ENCODE measurements at places on chromosomes 4 and X.
A peak's percentile ranks its signal among the peaks of the same experiment; 100 is the strongest.

GRCh38 chr4:139986689-139987501 lies 167.1 kb downstream of the MAML3 start:
- DNase-seq, result no peak

DNA sequence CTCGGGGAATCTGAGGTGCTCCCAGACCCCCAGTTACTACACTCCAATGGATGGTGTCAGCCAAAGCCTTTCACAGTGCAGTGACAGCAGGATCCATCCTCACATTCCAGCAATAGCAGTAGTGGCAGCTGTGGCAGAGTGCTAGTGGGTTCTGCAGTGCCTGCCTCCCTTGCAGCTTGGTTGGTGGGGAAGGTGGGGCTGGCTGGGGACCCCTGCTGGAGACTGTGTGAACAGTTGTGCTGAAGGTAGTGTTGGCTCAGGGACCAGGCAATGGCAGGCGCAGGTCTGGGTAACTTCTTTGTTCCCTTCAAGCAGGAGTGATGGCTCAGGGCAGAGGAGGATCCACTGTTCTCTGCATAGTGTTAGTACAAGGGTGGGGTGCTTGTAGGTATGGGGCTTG lies 343.7 kb upstream of the TRAM1L1 start:
- DNase-seq, result no peak

GRCh38 chr4:184856277-184856609 lies 30.5 kb upstream of the ACSL1 start:
- DNase-seq, result no peak

- DNase-seq, result no peak
Observed at GRCh38 chrX:31319586-31319985, 247.7 kb upstream of the FTHL17 start.

- DNase-seq, result no peak
Observed at GRCh38 chr4:45121426-45121975, 395.1 kb upstream of the GNPDA2 start.

DNA sequence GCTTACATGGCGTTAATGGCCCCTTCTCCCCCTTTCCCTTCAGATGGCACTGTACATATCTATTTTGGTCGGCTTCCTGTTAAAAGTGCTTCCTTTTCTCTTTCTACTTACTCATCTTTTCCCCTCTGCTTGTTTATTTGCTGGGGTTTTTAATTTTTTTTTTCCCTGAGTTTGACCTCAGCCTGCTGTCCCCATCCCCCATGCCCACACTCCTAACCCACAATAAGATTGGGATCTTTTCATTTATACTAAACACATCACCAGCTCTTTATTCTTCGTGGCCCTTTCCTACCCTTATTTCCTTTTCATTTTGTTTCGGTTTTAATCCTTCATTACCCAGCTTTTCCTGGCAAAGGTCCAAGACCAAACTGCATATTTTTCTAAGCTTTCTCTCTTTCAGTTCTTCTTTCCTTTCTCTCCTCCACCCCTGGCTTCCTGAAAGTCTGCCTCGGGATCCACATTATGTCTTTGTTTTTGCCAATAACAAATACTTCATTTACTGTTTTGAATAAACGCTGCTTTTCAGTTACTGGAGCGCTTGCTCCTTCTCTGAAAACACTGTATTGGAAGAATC lies 152.0 kb upstream of the USP9X start:
- DNase-seq, result peak; percentile 21

GRCh38 chr4:102642631-102643298 lies 118.0 kb downstream of the MANBA start:
- DNase-seq, result no peak

GRCh38 chr4:47798165-47798564 lies 39.7 kb downstream of the CORIN start:
- DNase-seq, result no peak

DNA sequence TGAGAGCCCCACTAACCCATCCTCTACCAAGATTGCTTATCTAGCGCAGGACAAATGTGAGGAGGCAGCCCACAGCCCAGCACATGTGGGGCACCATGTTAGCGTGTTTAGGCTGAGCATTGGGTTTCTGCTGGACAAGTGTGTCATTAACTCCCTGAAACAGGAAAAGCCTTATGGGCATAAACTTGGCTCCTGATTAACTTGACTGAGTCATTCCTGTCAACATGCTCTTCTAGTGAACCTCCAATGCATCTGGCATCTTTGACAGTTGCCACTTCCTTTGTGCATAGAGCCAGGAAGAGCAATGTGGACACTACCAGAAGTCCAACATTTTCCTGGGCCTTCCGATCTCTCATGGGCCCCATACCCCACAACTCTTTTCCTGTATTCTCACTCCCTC lies 2.5 kb downstream of the SPIN2A start:
- no peak for DNase-seq

DNA sequence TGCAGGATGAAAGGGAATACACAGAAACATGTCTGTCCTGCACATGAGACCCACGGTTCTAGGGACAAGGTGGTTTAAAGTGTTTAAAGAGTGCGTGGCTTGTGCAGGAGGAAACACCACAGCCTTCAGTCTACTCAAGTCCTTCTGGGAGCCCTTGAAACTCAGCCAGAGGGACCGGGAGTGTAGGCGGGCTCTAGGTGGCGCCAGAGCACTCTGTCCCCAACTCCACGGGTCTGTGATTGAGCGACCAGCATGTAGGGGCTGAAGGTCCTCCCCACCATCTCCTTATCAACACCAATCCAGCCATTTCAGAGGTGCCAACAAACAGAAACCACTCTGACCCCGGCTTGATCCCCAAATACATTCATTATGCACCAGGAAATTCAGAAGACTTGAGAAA lies 82.0 kb upstream of the CLDN34 start:
- peak; percentile 48 for DNase-seq

- no peak for DNase-seq
Observed at GRCh38 chrX:40043895-40044294, 53.9 kb downstream of the BCOR start.

GRCh38 chr4:169438057-169438480 lies 167.3 kb upstream of the SH3RF1 start:
- no peak for DNase-seq

- DNase-seq, result no peak
Observed at GRCh38 chr4:142036795-142037583, 400.6 kb downstream of the IL15 start.

DNA sequence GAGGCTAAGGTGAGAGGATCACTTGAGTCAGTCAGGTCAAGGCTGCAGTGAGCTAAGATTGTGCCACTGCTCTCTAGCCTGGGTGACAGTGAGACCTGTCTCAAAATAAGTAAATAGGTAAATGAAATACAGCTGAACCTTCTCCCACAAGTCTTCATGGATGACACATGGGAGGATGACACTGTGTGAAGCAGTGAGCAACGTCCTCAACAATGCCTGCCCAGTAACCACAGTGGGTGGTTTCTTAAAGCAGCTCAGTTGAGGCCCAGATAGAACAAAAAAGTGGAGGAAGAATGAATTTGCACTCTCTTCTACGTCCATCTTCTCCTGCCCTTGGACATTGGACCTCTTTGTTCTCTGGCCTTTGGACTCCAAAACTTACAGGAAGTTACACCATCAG lies 52.7 kb downstream of the MSX1 start:
- DNase-seq, result no peak

DNA sequence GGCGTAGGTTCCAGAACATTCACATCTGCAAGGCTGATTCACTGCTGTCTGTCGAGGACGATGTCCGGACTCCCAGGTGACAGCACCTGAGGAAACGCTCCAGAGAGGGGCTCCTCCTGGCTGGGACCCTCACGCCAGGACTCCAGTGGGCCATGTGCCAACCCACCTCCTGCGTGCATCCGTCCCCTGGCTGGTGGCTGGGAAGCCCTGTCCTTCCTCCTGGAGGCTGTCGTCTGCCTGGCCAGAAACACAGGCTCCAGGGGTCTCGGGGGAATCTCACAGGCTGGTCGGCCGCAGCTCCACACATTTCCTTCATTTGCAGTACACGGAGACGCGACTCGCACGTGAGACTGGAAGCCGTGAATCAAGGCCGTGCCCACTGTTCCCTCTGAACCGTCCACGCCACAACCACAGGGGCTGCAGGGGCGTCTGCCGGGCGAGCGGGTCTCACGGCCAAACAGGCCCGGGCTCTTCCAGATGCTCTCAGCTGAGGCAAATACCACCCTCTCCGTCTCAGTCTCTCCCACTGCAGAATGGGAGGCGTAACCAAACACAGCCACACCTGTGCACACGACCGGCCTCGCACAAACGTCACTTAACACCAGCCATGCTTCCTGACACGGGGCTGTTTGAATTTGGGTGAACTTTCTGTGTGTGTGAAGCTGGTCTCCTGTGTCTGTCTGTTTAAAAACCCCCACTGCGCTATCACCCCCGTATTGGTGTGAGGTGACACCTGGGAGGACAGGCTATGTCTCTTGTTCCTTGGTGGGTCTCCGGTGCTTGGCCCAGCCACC lies 38.7 kb upstream of the MXD4 start:
- no peak for DNase-seq

GRCh38 chr4:40550948-40551462 lies 78.7 kb downstream of the RBM47 start:
- no peak for DNase-seq

DNA sequence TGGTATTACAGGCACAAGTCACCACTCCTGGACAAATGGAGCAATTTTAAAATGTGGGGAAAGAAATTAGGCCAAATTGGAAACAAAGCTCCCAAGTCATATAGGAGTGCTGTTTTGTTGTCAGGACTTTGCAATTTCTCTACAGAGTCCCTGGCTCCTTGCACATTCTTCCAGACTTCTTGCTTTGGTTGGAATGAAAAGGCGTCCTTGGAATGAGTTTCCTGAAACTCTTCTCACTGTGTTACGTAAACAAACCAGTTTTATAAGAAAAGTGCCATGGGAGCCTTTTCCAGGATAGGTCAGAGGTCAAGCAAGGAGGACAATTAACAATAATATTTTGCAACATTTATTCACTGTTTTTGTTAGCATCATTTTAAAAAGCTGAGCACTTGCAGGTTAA lies 32.4 kb upstream of the KIT start:
- no peak for DNase-seq

GRCh38 chr4:124206779-124207605 lies 505.5 kb downstream of the ANKRD50 start:
- no peak for DNase-seq

GRCh38 chr4:15365641-15366040 lies 62.2 kb upstream of the C1QTNF7 start:
- DNase-seq, result no peak

DNA sequence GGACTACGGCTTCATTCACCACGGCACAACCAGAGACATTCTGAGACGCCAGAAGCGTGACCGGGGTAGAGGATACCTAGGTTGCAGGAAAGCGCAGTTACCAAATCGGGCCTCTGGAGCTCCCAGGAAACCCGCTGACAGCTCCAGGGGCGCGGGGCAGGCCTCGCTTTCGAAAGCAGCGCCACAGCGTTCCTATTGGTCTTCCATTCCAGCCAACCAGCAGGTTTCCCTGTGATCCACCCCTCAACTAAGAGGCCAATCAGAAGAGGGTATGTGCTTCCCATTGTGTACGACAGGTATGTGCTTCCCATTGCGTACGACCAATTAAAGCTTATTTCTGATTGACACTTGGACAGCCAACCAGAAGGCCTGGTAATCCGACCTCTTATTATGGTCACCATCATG lies 14.9 kb downstream of the SNX12 start:
- DNase-seq, result peak; percentile 48

DNA sequence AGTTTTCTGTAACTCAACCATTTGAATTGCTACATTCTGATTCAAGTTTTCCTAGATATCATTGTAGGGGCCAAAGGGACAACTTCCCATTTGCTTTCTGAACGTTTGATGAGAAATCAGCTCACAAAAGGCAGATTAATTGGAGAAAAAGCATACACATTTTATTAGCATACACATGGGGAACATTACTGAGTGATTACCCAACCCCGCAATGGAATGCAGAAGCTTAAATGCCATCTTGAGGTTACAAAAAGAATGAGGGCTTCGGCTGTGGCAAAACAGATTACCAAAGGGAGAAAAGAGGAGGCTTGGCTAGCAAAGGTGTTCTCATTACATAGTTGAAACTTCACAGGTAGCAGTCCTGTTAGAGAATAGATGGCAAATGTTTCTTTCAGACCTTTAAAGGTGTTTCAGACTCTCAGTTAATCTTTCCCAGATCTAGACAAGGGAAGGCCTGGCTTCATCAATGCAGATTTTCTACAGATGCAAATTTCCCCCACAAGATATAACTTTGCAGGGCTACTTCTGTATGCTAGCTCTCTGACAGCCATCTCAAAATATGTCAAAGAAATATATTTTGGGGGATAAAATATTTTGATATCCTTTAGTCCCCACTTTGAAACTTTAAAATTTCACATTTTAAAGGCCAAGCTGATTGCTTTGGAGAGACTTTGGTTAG lies 26.5 kb upstream of the HERC6 start:
- no peak for DNase-seq

GRCh38 chrX:39550795-39551361 lies 546.9 kb downstream of the BCOR start:
- no peak for DNase-seq

DNA sequence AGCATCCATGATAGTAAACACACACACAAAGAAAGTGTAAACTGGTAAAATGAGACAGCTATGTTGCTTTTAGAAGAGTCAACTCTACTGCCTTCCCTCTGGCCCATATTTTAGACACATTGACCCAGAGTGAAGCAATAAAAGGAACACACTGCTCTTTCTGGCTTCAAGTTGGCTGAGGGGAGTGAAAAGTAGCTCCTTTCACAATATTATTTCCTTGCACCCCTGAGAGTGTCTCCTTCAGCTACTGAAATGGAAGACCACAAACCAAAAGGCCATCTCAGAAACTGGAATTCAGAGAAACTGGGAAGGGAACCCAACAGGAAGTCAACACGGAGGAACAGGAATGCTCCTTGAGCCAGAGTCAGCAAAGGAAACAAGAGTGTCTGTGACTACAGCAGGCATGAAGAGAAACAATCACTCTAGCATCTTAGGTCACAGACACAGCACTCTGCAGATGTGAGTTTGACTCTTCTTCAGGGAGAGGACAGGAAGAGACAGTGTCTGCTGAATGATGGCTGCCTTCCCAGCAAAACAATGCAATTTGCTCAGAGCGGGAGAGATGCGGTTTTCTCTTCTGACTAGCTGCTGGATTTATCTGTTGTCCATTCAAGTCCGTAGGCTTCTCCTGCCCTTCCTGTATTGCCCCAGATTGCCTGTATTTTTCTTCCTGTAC lies 106.7 kb downstream of the SPATA18 start:
- peak; percentile 54 for DNase-seq

DNA sequence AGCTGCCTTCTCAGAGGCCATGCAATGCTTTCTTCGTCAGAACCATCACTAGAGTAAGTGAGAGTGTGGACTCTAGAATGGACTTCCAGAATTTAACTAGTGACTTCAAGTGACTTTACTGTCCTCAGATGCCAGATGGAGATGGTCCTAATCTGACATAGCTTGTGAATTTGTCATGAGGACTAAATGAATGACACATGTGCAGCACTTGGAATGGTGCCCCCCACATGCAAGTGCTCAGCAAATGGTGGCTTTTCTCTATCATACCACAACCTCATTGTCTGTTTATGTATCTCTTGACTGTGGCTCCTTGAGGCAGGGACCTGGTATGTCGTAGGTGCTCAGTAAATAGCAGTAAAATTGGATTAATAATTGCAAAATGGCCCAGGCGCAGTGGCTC lies 91.6 kb upstream of the STX18 start:
- DNase-seq, result no peak

- DNase-seq, result no peak
Observed at GRCh38 chrX:94435799-94436198, 761.8 kb downstream of the FAM133A start.

GRCh38 chr4:3318561-3319021 lies 25.8 kb downstream of the RGS12 start:
- DNase-seq, result no peak

- no peak for DNase-seq
Observed at GRCh38 chr4:183506389-183506735, 1.5 kb downstream of the ING2 start.

Data from right hindlimb (tissue), 1 donor.